ENCODE measurements at places on chromosomes 4 and X.

GRCh38 chrX:52821079-52821760 lies 10.1 kb downstream of the XAGE5 start:
- DNase-seq: no peak

DNA sequence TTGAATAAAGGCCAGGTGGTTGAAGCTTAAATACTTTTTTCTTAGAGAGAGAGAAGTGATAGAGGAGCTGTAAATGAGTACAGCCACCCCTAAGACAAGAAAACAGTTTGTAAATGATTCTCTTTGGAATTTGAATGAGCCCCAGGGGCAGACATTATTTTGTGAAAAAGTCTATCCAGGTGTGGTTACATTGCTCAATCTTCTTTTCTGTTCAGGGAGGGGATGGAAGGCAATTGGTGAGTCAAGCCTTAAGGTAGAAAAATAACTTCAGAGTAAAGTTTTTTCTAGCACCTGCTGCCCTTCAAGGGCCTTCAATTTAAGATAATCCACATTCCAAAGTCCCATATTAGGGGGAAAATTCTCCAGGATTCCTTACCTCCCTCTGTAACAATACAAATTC lies 646.7 kb downstream of the PDHA2 start:
- no peak for DNase-seq

- DNase-seq: no peak
Observed at GRCh38 chr4:76354517-76355473, 48.3 kb downstream of the STBD1 start.

DNA sequence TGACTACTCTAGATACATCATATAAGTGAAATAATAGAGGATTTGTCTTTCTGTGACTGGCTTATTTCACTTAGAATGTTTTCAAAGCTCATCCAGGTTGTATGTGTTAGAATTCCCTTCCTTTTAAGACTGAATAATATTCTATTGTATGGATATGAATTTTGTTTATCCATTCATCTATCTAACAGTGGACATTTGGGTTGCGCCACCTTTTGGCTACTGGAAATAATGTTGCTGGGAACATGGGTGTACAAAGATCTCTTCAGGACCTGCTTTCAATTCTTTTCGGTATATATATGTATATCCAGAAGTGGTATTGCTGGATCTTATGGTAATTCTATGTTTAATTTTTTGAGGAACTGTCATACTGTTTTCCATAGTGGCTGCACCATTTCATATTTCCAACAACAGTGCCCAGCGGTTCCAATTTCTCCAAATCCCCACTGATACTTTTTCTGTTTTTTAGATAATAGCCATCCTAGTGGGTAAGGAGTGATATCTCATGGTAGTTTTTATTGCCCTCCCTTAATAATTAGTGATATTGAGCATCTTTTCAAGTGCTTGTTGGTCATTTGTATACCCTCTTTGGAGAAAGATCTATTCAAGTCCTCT lies 3.4 kb upstream of the SCD5 start:
- no peak for DNase-seq

- no peak for DNase-seq
Observed at GRCh38 chr4:62717154-62717553, 1517.0 kb downstream of the ADGRL3 start.

GRCh38 chr4:3227878-3228675 lies 20.9 kb upstream of the MSANTD1 start:
- no peak for DNase-seq
